H54 (cell line): ENCODE measurements at places on chromosomes 16 and 17.
A peak's percentile ranks its signal among the peaks of the same experiment; 100 is the strongest.

DNA sequence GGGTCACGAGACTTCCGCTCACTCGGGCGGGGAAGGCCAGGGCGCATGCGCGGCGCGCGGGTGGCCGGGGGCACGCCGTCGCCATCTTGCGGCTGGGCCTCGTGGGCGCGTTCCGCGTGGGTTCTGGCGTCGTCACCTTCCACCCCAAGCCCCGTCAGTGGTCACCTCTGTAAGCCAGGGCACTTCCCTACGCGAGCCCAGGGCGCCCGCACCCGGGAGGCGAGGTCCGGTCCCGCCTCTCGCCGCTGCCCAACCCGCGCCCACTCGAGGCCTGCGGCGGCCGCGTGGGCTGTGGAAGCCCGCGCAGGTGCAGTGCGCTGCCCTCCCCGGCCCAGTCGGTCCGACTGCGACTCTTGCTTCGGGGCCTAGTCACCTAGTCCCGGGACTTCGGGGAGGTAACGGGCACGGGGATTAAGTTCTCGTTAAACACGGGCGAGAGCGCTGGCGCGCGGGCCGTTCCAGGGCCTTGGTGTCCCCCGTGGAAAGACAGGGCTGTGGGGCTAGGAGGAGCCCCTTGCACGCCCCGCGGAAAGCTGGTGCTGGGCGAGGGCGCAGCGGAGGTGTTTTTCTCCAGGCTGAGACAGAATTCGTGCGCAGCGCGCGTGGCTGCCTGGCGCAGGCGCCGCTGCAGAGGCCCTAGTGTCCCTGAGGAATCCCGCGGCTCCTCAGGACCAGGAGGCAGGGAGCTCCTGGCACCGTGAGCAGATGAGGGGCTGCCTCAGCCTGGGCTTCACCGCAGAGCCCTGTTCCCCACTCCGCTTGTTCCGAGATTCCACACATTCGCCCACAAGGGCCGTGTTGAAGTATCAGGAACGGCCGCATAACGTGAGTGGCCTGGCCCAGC lies 472 bp upstream of the ARHGDIA start:
- DNase-seq = peak; percentile 90

DNA sequence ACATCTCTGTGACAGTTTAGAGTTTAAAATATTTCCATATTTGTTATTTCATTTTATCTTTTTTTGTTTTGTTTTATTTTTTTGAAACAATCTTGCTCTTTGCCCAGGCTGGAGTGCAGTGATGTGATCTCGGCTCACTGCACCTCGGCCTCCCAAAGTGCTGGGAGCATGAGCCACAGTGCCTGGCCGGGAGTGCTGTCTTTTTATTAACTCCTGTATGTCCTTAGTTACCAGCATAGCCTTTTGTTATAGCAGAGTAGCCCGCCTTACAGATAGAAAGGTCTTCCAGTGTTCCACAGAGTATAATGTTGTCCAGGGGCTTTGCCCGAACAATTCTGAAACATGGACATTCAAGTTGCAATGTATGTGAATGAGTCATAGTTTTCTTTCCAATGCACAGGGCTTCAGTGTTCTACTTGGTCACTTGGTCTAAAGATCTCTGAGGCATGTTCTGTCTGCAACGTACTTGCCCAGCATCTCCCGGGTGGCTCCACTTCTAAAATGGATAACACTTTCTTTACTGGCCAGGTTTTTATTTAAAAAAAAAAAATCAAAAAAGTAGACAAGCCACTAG lies 125.6 kb downstream of the KCNJ18 start:
- DNase-seq = no peak

DNA sequence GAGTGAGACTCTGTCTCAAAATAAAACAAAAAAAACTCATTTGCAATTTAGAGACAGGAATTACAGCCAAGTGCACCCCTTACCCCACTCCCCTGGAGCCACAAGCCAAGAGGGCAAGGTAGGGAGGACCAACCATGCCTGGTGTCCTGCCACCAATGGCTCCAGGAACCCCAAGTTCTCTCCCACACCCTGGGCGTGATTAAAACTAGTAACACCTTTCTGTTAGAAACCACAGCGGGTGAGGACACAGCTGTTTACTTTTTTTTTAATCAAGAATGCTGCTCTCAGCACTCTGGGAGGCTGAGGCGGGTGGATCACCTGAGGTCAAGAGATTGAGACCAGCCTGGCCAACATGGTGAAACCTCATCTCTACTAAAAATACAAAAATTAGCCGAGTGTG lies 38.1 kb downstream of the ANKRD11 start:
- DNase-seq = no peak

DNA sequence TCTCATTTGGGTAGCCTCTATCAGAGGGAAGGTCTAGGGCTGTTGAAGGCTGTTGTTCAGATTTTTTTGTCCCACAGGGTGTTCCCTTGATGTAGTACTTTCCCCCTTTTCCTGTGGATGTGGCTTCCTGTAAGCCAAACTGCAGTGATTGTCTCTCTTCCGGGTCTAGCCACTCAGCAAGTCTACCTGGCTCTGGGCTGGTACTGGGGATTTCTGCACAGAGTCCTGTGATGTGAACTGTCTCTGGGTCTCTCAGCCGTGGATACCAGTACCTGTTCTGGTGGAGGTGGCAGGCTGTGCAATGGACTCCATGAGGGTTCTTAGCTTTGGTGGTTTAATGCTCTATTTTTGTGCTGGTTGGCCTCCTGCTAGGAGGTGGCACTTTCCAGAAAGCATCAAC lies 23.3 kb upstream of the CCR7 start:
- no peak for DNase-seq
